DMS 273 treated with DMSO at 0.1 percent for 48 hours (cell line): ENCODE measurements at places on chromosomes 7 and 10.

DNA sequence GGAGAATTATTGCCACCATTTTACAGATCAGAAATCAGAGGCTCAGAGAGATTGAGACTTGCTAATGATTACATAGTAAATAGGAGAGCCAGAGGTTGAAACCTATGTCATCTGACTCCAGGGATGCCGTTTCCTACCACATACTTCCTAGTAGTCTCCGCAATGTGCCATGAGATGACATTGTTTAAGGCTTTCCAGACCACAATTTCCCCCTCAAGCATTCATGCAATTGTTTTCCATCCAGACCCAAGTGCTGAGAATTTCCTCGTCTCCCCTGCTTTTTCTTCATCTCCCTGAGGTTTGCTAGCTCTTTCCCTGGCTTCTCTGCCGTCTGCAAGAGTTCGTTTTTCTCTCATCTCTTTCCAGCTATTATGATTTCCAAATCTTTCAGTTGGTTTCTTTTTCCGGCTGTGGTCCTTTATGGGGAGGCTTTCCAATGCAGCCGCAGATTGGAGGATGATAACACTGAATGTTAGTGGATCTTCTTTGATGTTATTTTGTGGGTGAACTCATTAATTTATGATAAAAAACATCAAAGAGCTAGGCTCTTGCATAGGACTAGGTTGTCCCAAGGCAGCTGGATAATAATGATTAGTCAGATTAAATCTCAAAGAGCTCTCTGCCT is 6.9 kb upstream of the GOLGA7B start:
- DNase-seq: no peak

DNA sequence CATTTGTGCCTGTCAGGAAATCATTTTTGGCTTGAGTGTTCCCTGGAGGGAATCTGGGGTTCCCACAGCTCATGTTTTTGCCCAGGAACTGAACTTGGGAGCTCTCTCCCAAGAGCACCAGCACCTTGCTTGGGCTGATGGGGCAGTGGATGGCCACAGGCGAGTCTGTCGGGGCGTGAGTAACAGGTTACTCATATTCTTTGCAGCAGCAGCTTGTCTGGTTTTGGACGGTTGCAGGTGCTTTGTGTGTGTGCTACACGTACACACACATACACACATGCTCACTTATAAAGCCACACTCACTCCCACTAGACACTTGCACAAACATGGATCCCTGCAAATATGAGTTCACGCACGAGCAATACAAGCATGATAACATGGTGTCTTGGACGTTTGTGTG is 2.9 kb upstream of the PALD1 start:
- DNase-seq: no peak

GRCh38 chr7:64945503-64946175 is 42.6 kb downstream of the ZNF273 start:
- DNase-seq: no peak

- DNase-seq: no peak
These were observed 26.6 kb downstream of the PSMC2 start for GRCh38 chr7:103373866-103374643.

- DNase-seq: no peak
These were observed 91.1 kb downstream of the OR13A1 start for GRCh38 chr10:45224219-45224841.

DNA sequence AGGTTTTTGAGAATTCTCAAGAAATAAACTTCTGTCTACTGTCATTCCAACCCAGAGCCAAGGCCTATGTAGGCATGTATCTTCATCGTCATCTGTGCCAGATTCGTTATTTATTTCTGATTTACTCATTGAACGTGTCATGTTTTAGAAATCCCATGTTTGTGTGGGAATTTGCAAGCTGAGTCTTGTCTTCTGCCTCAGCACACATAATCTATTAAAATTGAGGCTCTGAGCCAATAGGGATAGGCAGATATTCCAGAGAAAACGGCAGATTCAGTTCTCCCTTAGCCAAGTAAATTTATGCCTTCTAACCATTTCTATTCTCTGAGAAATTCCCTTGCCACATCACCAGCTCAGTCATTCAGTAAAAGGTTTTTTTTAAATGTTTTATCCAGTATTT is 444.6 kb downstream of the REEP3 start:
- DNase-seq: no peak

GRCh38 chr7:107051376-107051775 is 6.9 kb downstream of the PRKAR2B start:
- DNase-seq: no peak

- no peak for DNase-seq
These were observed 5.2 kb upstream of the BRI3 start for GRCh38 chr7:98276241-98276761.

GRCh38 chr7:155861480-155861868 is 49.2 kb upstream of the SHH start:
- DNase-seq: no peak

GRCh38 chr10:89458784-89459183 is 44.4 kb downstream of the IFIT5 start:
- DNase-seq: no peak

- DNase-seq: no peak
These were observed 248.1 kb upstream of the HABP2 start for GRCh38 chr10:113304726-113305125.

DNA sequence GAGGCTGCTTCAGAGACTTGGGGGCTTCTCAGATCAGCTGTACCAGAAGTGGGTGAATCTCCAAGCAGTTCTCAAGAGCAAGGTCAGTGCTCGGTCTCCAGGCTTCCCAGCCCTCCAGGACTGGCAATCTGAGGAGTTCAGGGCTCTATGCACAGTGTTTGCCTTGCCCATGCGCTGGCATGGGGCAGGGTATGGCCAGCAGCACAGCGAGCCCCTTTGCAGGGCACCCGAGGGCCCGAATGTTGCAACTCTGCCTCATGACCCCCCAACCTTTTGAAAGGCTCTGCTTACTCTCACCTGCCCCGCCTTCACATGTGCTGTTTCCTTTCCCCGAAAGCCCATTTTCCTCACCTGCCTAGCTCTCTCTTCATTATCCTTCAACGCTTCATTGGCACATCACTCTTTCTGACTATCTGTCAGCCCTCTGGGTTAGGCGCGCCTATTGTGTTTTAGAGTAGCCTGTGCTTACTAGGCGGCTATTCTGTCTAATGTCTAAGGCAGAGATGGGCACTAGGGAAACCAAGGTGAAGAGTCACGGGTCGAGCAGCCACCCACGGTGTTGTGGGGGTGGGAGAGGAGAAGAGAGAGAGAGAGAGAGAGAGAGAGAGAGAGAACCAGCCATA is 83.6 kb downstream of the WDFY4 start:
- DNase-seq: no peak

DNA sequence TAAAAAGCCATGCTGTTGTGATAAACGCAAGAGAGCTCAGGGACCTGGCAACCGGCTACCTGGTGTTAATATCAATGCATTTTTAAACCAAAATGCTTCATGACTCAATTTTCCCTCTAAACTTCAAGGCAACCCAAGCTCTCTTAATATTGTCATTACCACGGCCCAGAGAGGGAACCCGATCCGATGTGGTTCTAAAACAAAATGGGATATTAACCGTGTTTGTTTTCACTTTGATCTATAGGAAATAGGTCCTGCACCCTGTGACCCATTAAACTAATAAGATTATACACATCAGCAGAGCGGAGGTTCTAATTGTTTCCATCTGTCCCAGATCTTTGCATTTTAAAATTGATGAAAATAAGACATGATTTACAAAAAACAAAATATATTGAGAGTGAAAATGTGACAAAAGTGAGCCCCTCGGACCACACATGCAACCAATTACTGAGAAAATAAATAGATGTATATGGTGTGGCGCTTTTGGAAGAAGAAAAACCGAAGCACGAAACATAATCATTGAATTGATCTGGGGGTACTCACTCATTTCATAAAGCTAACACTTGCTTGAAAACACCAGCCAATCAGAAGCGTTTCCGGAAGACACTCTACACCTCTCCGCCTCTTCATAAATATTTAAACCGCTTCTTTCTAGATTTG is 290.3 kb upstream of the NFE2L3 start:
- peak; percentile 52 for DNase-seq

- DNase-seq: no peak
These were observed 65.3 kb downstream of the CARD11 start for GRCh38 chr7:2978408-2978807.

DNA sequence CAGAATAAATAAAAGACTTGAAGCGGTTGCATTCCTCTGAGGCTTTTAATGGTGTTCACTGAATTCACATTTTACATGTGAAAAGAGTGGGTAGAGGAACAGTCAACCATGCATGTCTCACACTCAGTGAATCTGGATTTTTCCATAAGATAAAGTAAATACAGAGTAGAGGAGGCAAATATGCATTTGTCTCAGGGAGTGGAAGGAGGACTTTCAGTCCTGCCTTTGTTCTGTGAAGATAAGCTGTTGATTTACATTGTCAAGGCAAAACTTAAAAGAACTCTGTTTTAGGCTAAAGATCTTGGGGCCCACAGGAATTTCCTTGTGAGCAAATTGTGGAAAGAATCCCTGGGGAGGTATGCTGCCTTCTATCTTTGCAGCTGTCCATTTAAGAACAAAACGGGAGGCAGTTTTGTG is 825.3 kb upstream of the MBL2 start:
- DNase-seq: no peak

DNA sequence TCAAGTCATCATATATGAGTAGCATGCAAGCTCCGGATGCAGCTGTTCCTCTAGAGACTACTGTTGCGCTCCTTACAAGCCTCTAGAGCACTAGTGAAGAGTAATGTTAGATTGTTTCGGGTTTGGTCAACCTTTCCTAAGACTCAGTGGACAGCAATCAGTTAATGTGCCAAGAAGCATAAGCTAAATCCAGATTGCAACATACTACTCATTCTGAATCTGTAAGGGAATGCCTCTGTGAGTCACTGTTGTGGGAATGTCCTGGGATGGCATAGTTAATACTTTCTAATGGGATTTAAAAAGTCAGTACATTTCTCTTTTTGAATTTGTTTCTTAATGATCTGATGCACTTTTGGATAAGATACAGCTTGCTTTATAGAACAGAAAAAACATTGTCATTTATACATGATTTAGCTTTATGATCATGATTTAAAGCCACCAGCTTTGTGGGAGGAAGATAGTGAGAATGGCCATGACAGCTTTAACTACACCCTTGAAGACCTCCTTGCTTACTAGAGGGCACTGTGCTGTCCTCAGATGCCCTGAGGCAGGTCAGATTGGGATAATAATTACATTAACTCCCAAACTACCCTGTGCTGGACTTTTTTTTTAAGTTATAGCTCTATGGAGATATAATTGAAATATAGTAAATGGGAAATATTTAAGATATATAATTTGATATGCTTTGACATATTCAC is 138.4 kb downstream of the SDK1 start:
- DNase-seq: no peak

GRCh38 chr10:110389255-110389654 is 84.5 kb upstream of the SMNDC1 start:
- no peak for DNase-seq

DNA sequence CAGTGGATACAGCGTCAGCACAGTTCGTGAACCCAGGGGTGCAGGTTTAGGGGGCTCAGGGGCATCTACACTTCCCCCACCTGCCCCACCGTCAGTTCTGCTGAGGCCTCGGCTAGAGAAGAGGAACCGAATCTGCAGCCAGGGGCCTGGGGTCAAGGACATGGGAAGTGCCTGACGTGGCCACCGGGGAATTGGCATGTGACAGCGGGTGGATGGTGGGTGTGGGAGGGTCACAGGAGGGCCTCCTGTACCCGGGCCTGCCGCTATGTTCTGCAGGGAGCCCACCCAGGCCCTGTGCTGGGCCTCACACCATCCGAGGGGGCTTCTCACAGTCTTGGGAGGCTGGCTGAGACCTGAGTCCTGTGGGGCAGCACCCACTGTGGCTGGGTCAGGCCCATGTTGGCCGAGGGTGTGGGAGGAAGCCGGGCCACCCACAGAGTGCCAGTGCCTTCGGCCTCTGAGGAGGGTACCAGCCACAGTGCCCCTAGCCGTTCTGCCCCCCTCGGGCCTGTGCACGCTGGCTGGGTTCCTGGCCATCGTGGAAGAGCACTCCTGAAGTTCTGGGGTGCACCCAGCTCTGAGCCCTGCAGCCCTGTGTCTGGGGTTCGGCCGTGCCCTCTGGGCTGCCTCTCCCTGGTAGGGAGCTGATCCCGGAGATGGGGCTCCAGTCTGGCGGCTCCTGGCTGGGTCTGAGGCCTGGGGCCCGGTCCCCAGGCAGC is 5.9 kb downstream of the TTYH3 start:
- no peak for DNase-seq

DNA sequence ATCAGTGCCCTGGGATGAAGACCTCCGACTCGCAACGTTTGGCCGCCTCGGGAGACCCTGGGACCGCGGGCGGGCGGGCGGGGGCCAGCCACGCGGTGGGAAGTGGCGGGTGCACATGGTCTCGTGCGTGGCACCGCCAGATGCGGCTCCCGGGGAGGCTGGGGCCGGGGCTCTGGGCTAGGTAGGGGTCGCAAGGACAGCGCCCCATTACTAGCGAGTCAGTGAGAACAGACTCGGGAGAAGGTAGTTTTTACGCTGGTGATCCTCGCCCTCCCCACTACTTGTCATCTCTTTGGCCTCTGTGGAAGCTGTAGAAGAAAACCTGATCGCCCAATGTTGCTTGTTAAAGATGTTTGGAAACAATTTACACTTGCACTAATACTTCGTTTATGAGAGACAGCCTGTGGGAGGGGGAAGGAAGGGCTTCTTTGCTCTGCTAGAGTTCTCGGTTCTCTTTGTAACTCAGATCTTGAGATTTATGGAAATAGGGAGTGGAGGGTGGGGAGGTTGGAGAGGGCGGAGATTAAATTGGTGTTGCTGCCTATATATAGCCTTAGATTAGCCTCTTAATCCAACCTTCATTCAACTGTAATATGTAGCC is 591 bp downstream of the BZW2 start:
- DNase-seq: peak; percentile 38

- no peak for DNase-seq
These were observed 31.9 kb upstream of the HPS1 start for GRCh38 chr10:98478430-98479222.

GRCh38 chr10:63083904-63084689 is 49.0 kb upstream of the NRBF2 start:
- peak; percentile 66 for DNase-seq

GRCh38 chr7:151823566-151824372 is 53.1 kb downstream of the PRKAG2 start:
- no peak for DNase-seq

- no peak for DNase-seq
These were observed 1.2 kb downstream of the BAG3 start for GRCh38 chr10:119652361-119652730.

- no peak for DNase-seq
These were observed 249.7 kb downstream of the MTERF1 start for GRCh38 chr7:91630581-91631380.

GRCh38 chr10:63553031-63553430 is 31.8 kb downstream of the REEP3 start:
- no peak for DNase-seq

DNA sequence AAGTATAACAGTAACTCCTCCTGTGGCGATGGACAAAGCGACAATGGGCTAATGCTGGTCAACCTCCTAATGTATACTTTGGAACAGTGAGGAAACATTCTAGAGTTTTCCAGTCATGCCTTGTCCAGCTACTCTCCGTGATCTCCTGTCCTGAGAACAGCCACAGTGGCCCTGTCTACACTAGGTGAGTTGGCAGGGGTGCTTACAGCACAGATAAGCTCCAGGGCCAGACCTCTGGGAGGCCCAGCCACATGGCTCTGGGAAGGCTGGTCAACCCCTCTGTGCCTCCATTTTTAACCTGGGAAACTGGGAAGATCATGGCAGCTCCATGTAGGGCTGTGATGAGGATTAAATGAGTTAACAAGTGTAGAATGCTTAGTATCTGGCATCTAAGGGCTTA is 57.0 kb downstream of the CLEC2L start:
- DNase-seq: no peak
